ENCODE measurements at places on chromosomes 4 and X. TPM values are rescaled to one million over a fixed set of nuclear protein-coding genes. Genes with fewer than 3 reads are reported as not detected.

DNA sequence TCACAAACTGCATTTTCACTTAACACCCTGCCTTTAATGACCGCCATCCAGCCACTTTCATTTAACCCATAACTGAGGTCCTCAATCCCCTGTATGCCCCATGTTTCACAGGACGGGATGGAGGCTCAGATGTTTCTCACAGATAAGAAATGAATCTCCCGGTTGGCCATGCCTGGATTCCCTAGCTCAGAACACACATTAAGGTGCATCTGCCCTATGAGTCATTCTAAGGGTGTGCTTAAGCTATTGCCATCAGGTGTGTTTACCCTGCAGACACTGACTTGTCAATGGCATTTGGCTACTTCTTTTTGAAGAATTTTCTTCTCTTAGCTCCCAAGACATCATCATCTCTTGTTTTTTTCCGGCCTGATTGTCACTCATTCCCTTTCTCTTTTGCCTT is 222.6 kb upstream of the SMIM31 start:
- H3K27ac ChIP-seq = no peak overlapping the region
- H3K27me3 ChIP-seq = no peaks in the 10 kb centered on the region
- DNase-seq = no peak
- H3K36me3 ChIP-seq = no peaks in the 10 kb centered on the region
- H3K4me1 ChIP-seq = peaks cover 17% of the 10 kb centered on the region
- no peak overlapping the region for H3K4me3 ChIP-seq

- H3K4me1 ChIP-seq = no peaks in the 10 kb centered on the region
- H3K27ac ChIP-seq = no peak overlapping the region
- no peaks in the 10 kb centered on the region for H3K36me3 ChIP-seq
- no peak overlapping the region for H3K4me3 ChIP-seq
- no peaks in the 10 kb centered on the region for H3K27me3 ChIP-seq
Observed at GRCh38 chr4:98722000-98722399, 63.6 kb upstream of the TSPAN5 start.

Gene SNCA
- total RNA-seq = 5.6 TPM

GRCh38 chr4:128350449-128351045 is 62.9 kb upstream of the PGRMC2 start:
- no peak overlapping the region for H3K4me3 ChIP-seq
- H3K36me3 ChIP-seq = no peaks in the 10 kb centered on the region
- H3K4me1 ChIP-seq = no peaks in the 10 kb centered on the region
- no peak overlapping the region for H3K27ac ChIP-seq
- no peaks in the 10 kb centered on the region for H3K27me3 ChIP-seq

DNA sequence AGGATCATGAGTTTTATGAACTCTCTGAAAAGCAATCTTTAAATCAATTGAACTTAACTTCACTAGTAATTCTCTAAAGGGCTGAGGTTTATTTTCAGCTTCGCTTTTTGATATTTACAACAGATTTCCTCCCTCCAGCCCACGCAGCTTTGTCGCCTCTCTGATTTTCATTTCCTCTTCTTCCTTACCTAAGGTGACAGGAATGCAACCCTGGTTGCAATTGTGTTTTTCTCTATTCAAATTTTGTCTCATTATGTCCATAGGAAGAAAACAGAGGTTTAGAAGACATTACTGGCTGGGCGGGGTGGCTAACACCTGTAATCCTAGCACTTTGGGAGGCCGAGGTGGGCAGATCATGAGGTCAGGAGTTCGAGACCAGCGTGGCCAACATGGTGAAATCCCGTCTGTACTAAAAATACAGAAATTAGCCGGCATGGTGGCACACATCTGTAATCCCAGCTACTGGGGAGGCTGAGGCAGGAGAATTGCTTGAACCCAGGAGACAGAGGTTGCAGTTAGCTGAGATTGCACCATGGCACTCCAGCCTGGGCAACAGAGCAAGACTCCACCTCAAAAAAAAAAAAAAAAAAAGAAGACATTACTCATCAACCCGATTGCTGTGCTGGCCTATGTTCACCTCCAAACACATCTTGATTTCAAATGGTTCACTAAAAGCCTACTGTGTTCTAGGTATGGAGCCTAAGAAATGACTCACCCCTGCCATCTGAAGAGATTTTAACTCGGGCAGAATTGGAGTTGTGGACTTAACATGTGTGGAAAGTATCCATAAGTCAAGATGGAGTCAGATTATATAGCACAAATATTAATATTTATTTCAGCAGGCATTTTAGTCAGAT is 36.8 kb downstream of the VSIG4 start:
- no peak overlapping the region for H3K4me3 ChIP-seq
- DNase-seq = no peak
- H3K27ac ChIP-seq = no peak overlapping the region
- H3K36me3 ChIP-seq = no peaks in the 10 kb centered on the region
- peaks cover 6% of the 10 kb centered on the region for H3K4me1 ChIP-seq

DNA sequence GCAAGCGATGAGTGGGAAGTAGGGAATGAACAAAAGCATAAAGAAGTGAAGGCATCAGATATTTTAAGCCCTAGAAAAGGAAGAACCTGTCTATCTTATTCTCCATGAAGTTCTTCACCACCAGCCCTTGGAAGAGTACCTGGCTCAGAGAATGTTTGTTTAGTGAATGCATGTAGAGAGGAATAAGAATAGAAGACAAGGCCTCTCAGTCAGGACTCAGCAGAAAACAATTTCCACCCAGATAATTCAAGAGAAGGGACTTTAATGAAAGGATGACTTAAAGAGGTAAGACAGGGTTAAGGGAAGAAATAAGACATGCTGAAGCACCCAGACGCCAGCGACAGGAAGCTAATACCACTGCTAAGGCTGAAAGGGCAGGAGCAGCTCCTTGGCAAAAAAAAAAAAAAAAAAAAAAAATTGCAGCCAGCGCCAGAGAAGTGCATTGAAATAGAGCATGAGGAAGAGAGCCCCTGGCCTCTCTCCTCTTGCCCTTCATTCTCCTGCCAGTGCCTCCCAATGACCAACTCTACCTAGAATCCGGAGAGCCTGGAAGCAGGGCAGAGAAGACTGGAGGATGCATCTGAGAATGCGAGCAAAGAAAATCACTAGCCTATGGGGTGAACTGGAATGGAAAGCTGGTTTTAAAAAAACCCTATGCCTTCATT is 47.2 kb upstream of the RASGEF1B start:
- peaks cover 15% of the 10 kb centered on the region for H3K27me3 ChIP-seq
- no peak overlapping the region for H3K4me3 ChIP-seq
- H3K27ac ChIP-seq = no peak overlapping the region
- H3K4me1 ChIP-seq = peaks cover 15% of the 10 kb centered on the region
- no peak for DNase-seq

DNA sequence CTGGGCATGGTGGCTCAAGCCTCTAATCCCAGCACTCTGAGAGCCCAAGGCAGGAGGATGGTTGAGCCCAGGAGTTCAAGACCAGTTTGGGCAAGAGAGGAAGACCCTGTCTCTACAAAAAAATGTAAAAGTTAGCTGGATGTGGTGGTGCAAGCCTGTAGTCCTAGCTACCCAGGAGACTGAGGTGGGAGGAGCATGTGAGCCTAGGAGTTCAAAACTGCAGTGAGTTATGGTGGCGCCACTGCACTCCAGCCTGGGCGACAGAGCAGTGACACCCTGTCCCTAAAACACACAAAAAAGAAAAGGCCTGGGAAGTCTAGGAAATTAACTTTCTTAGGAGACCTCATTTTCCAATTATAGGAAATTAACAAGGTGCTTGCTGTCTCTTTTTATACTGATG is 76.8 kb downstream of the JAKMIP1 start:
- peaks cover 24% of the 10 kb centered on the region for H3K4me1 ChIP-seq
- H3K27me3 ChIP-seq = no peaks in the 10 kb centered on the region
- no peak overlapping the region for H3K27ac ChIP-seq
- no peak overlapping the region for H3K4me3 ChIP-seq
- no peak for DNase-seq
- no peaks in the 10 kb centered on the region for H3K36me3 ChIP-seq

Gene AFAP1
- total RNA-seq = 6.7 TPM

DNA sequence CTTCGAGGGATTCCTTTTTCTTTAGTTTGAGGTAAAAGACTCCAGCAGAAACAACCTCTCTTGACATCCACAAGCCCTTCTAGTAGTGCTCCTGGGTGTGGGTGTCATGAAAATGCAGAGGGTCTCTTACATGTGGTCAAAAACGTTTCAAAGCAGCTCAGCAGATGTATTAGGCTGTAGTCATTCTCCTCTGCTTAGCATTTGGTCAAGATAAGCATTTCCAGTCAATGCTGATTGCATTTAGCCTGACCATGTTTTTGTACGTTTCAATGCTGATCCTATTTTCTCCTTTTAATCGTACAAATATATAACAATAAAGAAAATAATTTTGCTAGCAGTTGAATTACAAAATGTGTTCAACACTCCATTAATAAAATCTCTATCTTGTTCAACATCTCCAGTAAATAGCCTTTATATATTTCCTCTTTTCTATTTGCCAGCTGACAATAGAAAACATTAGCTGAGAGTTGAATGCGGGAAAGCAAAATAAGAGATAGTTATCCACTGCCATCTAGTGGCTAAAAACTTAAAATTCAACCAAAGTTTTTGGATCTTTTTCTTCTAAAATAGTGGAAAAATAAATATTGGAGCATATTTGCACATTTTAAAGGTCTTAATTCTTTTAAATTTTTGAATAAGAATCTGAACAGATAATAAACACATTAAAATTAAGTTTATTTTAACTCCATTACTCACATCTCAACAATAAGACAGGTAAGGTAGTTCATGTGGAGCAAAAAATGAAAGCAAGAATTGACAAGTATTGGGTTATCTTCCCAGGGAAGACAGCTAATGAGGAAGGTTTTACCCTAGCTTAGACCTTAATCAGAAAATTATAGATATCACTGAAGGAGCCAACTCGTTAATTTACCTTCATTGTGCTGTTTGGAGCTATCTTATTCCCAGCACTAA is 15.2 kb upstream of the PACRGL start:
- peak; percentile 35 for DNase-seq
- no peak overlapping the region for H3K27ac ChIP-seq
- H3K27me3 ChIP-seq = no peaks in the 10 kb centered on the region
- no peak overlapping the region for H3K4me3 ChIP-seq
- H3K4me1 ChIP-seq = no peaks in the 10 kb centered on the region

- no peak overlapping the region for H3K27ac ChIP-seq
- DNase-seq = no peak
- no peaks in the 10 kb centered on the region for H3K4me1 ChIP-seq
- no peak overlapping the region for H3K4me3 ChIP-seq
- H3K36me3 ChIP-seq = no peaks in the 10 kb centered on the region
- H3K27me3 ChIP-seq = no peaks in the 10 kb centered on the region
Observed at GRCh38 chrX:136667446-136668168, 19.6 kb downstream of the CD40LG start.

DNA sequence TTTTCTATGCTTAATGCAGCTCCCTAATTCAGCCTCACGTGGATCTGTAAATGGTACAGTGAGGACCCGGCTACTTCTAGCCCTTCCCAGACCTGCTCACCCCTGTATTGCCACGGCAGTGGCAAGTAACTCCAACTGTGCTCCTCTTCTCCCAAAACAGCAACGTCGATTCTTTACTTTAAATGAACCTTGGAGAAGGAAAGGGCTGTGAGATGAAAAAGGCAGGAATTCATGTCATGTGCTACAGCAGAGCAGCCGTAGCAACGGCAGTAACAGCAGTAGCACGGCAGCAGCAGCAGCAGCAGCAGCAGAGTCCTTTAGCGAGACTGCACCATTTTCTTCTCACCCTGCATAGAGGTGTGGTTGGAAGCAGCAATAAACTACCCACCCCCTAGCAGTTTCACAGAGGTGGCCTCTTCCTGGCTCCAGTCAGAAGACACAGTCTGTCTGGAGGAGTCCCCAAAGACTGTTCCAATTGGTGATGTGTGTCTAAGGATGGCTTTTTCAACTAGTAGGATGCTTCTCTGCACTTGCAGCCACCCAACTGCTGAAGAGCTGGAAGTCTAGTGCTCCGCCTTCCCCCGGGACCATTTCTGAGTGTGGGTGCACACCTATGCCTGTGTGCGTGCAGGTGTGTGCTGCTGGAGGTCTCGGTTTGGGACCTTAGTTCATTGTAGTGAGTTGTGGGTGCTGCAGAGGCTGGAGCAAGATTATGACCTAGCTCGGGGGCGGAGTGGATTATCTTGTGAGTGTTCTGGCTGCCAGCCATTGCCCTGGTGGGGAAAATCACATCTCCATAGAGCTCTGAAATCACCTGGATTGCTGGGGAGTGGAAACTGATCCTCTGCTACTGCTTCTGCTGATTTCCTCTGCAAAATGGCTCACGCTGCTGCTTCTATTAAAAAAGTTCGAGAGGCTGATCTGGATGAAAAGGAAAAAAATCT is 67.2 kb downstream of the ANK2 start:
- H3K27ac ChIP-seq = peak overlapping the region; percentile 77
- no peaks in the 10 kb centered on the region for H3K27me3 ChIP-seq
- H3K4me3 ChIP-seq = no peak overlapping the region
- H3K36me3 ChIP-seq = no peaks in the 10 kb centered on the region
- DNase-seq = peak; percentile 39

Gene TREX2
- total RNA-seq = not detected
